ENCODE measurements at places on chromosomes 11 and 22. TPM values are rescaled to one million over a fixed set of nuclear protein-coding genes. Genes with fewer than 3 reads are reported as not detected.

- H3K27me3 ChIP-seq = no peaks in the 10 kb centered on the region
- peaks cover 39% of the 10 kb centered on the region for H3K4me1 ChIP-seq
- no peak overlapping the region for H3K4me3 ChIP-seq
- no peak overlapping the region for H3K27ac ChIP-seq
- H3K36me3 ChIP-seq = no peaks in the 10 kb centered on the region
Measured at GRCh38 chr11:67470337-67471002, 1.4 kb upstream of the TMEM134 start.

DNA sequence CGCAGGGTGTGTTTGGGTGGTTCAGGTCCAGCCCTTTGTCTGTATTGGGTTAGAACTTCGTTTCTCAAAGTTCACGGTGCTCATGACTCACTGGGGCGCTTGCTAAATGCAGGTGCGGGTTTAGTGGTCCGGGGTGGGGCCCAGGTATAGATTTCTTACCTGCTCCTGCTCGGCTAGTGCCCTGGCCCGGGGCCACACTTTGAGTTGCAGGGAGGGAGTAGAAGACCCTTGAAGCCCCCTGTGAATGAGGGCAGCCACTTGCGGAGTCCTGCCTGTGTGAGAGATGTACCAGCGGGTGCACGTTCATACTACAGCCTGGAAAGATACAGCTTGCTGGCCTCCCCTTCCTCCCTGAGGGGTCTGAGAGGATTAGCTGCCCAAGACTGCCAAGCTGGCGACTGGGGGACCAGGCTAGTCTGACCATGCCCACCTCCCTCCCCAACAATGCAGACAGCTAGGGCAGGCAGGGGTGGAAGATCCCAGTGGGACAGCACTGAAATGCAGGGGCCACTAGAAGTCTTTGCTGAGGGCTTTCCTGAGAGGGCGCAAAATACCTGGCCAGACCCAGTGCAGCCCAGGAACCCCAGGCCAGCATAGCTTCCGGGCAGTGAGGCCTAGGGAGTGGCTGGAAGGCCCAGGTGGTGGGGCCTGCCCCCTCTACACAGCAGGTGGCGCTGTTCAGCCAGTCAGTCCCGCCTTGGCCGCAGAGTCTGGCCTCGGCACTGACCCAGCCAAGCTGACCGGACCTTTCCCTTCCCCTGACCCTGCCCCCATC lies 5.1 kb upstream of the MYRF start:
- H3K4me3 ChIP-seq = no peak overlapping the region
- no peak overlapping the region for H3K27ac ChIP-seq
- peaks cover 4% of the 10 kb centered on the region for H3K27me3 ChIP-seq
- H3K36me3 ChIP-seq = no peaks in the 10 kb centered on the region
- peak; percentile 90 for DNase-seq
- peaks cover 19% of the 10 kb centered on the region for H3K4me1 ChIP-seq

- H3K27me3 ChIP-seq = no peaks in the 10 kb centered on the region
- no peak overlapping the region for H3K27ac ChIP-seq
- peaks cover 42% of the 10 kb centered on the region for H3K4me1 ChIP-seq
- H3K4me3 ChIP-seq = no peak overlapping the region
- no peak for DNase-seq
Measured at GRCh38 chr11:67422891-67423290, 5.4 kb upstream of the RPS6KB2 start.

GRCh38 chr11:109166441-109166840 lies 255.5 kb upstream of the C11orf87 start:
- H3K27me3 ChIP-seq = no peaks in the 10 kb centered on the region
- no peak overlapping the region for H3K4me3 ChIP-seq
- no peaks in the 10 kb centered on the region for H3K36me3 ChIP-seq
- H3K27ac ChIP-seq = no peak overlapping the region
- no peaks in the 10 kb centered on the region for H3K4me1 ChIP-seq

The OR10G4 gene
- total RNA-seq = not detected
